ENCODE measurements at places on chromosomes 7 and 10. TPM values are rescaled to one million over a fixed set of nuclear protein-coding genes. Genes with fewer than 3 reads are reported as not detected.

- peak; percentile 52 for DNase-seq
Observed at GRCh38 chr7:93715234-93715633, 140.7 kb upstream of the CALCR start.

GRCh38 chr7:111642373-111642772, 80.1 kb upstream of the IMMP2L start:
- no peak for DNase-seq

GRCh38 chr7:26584326-26584725, 280.1 kb downstream of the SKAP2 start:
- no peak for DNase-seq

GRCh38 chr7:135076882-135077281, 71.0 kb upstream of the TMEM140 start:
- no peak for DNase-seq

- DNase-seq, result peak; percentile 13
Observed at GRCh38 chr10:127349737-127350136, 153.3 kb upstream of the INSYN2A start.

GRCh38 chr7:96671854-96672253, 37.8 kb downstream of the SEM1 start:
- DNase-seq, result no peak

DNA sequence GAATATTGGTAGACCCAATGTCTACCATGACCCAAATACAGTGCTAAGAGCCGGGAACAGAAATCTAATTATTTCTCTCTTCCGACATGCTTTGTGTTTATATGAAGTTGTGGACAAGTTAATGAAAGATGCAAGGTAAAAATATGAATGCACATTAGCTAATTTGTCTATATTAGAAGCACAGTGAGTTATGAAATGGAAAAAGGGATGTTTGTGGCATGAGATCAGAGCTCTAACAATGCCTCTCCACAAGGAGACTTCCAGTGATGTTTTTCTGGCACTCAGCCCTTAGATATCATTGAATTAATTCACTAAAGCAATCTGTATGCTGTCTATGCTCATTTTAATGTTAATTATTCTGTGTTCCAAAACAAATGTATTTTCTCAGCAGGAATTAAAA, 897.2 kb downstream of the CNTNAP2 start:
- DNase-seq, result no peak

KCP gene
- not detected for total RNA-seq

HOGA1 gene
- 0.71 TPM for total RNA-seq

DNA sequence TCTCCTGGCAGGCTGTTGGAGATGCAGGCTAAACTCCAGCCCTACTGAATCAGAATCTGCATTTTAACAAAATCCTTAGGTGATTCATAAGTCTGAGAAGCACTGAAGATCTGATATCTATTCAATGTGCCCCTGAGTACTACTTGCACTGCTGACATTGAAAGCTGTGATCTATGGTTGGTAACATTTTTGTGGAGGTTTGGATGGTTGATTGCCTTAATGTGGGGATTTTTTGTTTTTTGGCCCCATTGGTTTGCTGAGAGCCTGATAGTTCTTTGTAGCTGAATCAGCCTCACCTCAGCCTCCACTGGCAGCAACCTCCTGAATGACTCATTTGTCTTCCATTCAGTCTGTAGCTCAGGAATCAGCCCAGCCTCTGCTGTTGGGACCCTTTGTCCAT, 14.7 kb upstream of the LRRN3 start:
- DNase-seq, result peak; percentile 79

- peak; percentile 34 for DNase-seq
Observed at GRCh38 chr7:141702047-141702567, at the start of gene DENND11. DENND11 (minus strand) TSS chr7:141702166; CDS start chr7:141702153, 13 bp downstream.

DNA sequence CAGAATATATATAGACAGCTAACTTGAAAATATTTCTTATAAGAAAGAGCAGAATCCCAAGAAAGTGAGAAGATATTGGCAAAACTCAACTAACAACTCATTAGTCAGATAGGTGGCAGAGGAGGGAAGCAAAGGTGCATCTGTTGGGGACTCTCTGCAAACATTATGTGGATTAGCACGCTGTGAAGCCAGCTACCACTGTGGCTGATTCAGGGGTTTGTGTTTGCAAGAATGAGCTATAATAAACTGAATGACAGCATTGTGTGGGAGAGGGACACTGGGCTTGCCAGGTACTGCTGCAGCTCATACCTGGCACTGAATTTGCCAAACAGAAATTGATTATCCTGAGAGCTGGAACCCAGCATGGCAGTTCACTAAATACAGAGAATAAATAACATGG, 170.3 kb upstream of the MINDY3 start:
- DNase-seq, result no peak

Data from M059J (cell line).